ENCODE measurements at places on chromosomes 6 and 20.

DNA sequence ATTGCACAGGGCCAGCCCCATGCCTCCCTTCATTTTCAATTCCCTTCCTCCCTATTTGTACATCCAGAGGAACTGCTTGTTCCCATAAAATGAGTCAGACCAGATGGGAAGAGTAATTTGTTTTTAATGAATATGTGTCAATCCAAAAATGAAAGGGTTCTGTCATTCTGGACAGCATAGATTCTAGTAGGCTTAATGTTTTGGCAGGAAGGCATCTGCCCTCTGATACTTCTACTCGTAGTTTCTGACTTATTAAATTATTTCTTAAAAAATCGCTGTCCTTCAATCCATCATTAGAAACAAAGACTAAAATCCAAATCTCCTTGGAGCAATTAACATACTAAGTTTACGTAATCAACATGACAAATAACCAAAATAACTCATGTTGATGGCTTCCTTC lies 665.5 kb downstream of the TENT5A start:
- DNase-seq: no peak

DNA sequence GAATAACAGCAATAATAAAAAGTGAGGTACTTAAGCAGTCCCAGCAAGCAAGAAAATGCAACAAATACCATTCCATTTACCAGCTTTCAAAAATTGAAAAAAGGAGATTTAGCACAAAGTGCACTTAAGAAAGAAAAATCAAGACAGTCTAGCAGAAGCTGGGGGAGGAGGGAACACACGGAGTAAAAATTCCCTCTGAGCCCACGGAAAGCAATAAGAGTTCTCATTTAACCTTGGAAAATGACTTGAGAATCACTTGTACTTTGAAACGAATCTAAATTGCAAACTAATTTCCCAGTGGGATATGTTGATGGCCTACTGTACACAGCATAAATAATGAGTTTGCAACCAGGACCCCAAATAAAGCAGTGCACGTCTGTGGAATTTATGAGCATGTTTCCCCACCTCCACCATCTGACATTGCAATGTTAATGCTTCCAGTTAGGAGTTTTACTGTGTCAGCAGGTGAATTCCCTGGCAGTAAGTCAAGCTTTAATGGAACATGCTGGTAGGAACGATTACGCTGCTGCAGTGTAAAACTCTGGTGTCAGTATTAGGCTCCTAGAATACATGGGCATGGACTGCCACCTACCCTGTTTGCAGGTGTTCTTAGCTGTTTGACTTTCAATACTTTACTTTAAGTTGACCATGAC lies 386.8 kb downstream of the HDGFL1 start:
- DNase-seq: no peak

GRCh38 chr6:109023356-109023925 lies 71.2 kb downstream of the SESN1 start:
- DNase-seq: no peak

DNA sequence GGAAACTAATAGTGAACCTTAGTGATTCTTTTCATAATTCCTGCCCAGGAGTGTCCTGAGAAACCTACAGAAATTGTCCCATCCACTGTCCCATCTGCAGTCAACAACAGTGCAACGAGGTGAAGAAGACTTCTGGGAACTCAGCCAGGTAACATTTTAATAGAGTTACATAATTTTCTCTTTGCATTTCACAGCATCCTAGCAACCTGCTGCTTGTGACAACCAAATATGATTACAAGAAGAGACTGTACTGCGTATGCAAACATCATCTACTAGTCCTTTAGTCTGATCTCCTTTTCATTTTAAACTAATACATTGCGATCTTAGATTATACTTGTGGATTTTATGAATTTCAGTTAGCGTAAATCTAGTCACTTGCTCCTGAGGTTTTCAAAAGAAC lies 951.6 kb downstream of the TFAP2A start:
- no peak for DNase-seq

GRCh38 chr6:16876201-16876600 lies 114.9 kb upstream of the ATXN1 start:
- no peak for DNase-seq

- DNase-seq: no peak
Observed at GRCh38 chr6:169650241-169650958, 51.4 kb downstream of the WDR27 start.

DNA sequence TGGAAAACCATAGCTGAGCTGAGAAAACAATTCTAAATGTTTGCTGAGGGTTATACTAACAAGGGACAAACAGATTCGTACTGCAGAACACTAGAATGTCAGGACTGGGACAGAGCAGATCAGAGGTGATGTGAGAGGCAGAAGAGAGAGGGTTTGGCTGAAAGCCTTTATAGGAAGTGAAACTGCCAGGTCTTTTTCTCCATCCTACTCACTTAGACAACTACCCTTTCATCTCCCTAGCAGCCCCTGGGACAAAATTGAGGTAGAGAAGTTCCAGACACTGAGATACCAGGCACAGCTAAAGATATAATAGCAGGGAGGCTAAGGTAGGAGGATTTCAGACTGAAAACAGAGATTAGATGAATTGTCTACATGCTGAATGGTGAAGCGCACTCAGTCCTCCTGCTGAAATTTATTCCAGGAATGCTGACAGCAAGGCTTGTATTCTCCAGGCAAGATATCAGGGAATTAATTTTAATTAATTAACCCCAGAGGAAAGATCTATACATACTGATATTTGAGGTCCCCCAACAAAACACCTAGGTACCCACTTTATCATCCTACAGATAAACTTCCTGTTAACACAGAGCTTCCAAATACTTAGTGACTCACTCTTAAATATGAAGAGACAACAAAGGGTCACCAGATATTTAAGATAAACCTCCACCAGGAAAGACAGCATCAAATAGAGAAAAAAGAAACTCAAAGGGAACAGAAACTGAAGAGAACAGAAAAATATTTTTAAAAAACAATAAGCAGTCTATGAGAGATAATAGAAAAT lies 12.6 kb upstream of the EIF2S2 start:
- DNase-seq: no peak

GRCh38 chr20:19780261-19780660 lies 22.2 kb downstream of the RIN2 start:
- no peak for DNase-seq

- no peak for DNase-seq
Observed at GRCh38 chr6:153960281-153960680, 78.8 kb upstream of the OPRM1 start.

- DNase-seq: no peak
Observed at GRCh38 chr6:166989427-166990032, 9.7 kb upstream of the CEP43 start.

GRCh38 chr6:145060714-145061113 lies 674.6 kb downstream of the EPM2A start:
- no peak for DNase-seq

- no peak for DNase-seq
Observed at GRCh38 chr6:118903691-118904090, 9.7 kb downstream of the ASF1A start.

GRCh38 chr20:1618479-1618878 lies 1.3 kb downstream of the SIRPB1 start:
- no peak for DNase-seq

DNA sequence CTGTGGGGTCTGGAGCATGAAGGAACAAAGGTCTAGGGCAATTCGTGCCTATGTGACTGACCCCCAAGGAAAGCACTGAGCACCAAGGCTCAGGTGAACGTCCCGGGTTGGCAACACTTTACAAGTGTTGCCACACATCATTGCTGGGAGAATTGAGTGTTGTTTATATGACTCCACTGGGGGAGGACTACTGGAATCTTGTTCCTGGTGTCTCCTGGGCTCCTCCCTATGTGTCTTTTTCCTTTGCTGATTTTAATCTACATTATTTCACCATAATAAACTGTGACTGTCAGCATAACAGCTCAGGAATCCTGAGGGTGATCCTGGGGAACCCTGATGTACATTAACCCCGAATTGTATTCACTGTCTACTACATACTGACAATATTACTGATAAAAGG lies 207.7 kb upstream of the BMP2 start:
- no peak for DNase-seq

GRCh38 chr6:101799531-101799930 lies 406.0 kb downstream of the GRIK2 start:
- DNase-seq: no peak

DNA sequence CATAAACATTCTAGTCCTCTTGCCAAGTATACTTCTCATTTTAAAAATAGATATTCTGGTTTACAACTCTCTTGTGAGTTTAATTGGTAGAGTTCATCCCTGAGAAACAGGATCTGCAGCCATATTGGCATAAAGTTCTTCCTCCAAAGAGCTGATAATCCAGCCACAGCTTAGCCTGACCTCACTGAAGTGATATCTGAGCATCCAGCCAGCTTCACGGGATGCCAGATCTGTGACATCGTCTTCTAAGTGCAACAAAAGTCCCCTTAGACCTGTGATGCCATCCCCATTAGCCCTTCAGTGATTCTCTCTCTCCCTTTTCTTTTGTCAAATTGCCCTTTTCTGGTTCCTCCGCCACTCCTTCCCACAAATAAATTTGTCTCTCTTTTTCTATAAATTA lies 180.6 kb upstream of the STXBP5 start:
- DNase-seq: no peak

DNA sequence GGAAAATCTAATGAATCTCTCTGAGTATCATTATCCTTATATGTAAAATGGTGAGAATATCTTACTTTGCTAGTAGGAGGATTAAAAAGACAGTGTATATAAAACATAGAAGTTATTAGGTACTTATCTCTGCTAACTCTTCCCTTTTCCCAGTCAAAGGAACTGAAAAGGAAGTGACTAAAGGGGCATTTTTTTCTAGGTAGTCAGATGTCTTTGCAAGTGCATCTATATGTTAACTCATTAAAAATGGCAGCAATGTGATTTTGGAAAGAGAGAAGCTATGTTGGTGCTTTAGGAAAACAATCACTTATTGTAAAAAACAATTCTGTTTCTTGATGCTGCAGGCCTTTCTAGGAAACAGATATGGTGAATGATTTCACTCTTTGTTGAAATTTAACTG lies 180.9 kb downstream of the SAMD5 start:
- no peak for DNase-seq

DNA sequence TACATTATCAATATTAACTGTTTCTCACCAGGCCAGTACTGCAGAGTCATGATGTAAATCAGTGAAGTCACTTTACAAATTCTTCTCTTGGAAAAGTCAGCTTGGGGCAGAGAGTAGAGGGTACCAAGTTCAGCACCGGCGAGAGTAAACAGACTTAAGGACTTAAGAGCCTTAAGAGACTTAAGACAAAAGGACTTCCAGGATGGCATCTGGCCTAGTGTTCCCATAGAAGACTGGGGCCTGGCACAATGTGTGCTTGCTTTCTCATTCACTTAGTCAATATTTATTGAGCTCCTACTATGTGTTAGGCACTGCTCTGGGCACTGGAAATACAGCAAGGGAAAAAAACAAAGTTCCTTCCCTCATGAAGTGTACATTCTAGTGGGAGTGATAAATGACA lies 1.4 kb upstream of the SNPH start:
- DNase-seq: no peak

GRCh38 chr6:104682722-104683643 lies 176.7 kb downstream of the HACE1 start:
- peak; percentile 74 for DNase-seq

DNA sequence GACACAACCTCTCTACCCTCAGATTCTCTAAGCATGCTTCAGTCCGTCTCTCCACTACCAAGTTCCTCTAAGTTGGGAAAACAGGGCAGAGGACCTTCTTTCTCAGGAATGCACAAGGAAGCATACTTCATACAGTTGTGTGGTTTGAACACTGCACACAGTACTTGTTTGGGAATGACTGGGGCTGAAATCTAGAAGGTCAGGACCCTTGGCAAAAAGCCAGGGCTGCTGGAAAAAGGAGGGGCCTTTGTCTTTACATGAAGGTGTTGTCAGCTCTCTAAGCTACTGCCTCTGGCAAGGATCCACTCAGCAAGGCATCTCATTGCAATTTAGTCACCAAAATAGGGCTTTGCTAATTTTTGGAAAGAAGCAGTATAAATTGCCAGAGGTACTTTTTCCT lies 20.7 kb upstream of the HEY2 start:
- DNase-seq: no peak

GRCh38 chr6:111724505-111724904 lies 118.8 kb upstream of the TRAF3IP2 start:
- DNase-seq: no peak

- DNase-seq: no peak
Observed at GRCh38 chr6:105628156-105628860, 225.4 kb upstream of the PREP start.

GRCh38 chr6:106739387-106739786 lies 110.0 kb downstream of the QRSL1 start:
- DNase-seq: no peak

DNA sequence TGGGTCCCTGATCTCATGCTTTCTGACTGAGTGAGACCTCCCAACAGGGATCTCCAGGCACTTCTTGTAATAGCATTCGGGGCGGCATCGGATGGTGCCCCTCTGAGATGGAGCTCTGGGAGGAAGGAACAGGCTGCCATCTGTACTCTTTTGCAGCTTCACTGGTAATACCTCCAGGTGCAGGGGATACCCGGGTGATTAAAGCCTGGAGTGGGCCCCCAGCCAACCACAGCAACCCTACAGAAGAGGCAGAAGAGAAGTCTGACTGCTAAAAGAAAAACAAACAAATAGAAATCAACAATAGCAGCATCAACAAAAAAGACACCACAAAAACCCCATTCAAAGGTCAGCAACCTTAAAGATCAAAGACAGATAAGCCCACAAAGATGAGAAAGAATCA lies 19.1 kb upstream of the PGK2 start:
- DNase-seq: no peak

- no peak for DNase-seq
Observed at GRCh38 chr20:61769286-61769832, 296.3 kb downstream of the TAF4 start.

DNA sequence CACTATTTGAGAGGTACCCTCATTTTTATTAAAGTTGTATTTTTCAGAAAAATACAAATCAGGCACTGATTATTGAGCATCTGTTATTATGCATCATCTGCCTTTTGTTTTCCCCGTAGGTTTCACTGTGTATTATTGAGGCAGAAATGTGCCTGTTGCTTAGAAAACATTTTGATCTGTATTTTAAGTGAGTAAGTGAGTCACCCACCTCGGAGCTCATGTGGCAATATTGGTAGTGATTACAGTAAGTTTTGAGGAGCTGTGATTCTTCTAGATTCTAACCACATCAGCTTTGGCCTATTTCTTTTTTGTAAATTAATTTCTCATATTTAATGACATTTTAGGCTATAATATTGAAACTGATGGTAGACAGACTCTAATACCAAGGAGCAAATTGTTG lies 59.6 kb upstream of the LAMP5 start:
- no peak for DNase-seq

GRCh38 chr6:50716899-50717509 lies 3.7 kb downstream of the TFAP2D start:
- peak; percentile 46 for DNase-seq

GRCh38 chr20:62788607-62789006 lies 7.7 kb upstream of the MRGBP start:
- no peak for DNase-seq

DNA sequence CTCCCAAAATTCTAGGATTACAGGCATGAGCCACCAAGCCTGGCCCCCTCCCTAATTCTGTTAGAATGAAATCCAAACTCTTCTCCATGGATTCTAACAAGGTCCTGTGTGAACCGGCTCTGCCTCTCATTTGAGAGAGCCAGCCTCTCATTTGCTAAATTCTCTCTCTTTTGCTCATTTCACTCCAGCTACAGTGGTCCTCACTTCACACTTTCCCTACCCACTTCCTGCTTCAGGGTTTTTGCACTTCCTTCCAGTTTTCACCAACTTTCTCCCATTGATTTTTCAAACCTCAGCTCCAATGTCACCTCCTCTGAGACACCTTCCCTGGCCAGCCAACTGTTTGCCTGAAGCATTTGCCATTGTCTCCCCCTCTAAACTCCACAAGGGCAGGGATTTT lies 5.1 kb downstream of the COX4I2 start:
- DNase-seq: no peak

GRCh38 chr20:36281785-36282380 lies 24.3 kb upstream of the DLGAP4 start:
- DNase-seq: no peak

Data from ecto neural progenitor cell (in vitro differentiated cells).